CD4-positive, alpha-beta T cell treated with Interleukin-10 for 1 hour (primary cell): ENCODE measurements at places on chromosomes 12 and 14.

DNA sequence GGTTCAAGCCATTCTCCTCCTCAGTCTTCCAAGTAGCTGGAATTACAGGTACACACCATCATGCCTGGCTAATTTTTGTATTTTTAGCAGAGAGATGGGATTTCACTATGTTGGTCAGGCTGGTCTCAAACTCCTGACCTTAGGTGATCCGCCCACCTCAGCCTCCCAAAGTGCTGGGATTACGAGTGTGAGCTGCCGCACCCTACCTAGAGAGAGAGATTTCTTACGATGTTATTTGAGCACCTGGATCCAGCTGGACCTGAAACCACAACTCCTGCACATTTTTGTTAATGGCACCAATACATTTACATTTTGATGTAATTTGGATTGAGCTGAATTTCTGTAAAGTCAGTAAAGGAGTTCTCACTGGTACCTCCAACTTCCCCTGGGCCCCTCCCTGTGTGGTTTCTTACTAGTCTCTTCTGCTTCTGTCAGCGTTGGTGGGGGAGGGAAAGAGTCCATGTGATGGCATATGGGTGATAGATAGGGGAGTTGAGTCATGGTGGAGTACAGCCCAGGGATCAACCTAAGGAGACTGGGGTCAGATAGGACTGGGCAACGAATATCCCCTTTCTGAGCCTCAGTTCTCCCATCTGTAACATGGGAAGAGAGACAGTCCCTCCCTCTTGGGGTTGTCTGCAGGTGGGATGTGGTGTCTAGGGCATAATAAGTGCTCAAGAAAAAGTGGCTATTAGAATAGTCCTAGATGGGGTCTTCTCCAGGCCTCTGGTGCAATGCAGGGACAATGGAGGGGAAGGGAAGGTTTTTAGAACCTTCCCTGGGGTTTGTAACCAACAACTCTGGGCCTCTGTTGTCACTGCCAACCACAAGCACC is 83.3 kb upstream of the MED13L start:
- no peak for DNase-seq

DNA sequence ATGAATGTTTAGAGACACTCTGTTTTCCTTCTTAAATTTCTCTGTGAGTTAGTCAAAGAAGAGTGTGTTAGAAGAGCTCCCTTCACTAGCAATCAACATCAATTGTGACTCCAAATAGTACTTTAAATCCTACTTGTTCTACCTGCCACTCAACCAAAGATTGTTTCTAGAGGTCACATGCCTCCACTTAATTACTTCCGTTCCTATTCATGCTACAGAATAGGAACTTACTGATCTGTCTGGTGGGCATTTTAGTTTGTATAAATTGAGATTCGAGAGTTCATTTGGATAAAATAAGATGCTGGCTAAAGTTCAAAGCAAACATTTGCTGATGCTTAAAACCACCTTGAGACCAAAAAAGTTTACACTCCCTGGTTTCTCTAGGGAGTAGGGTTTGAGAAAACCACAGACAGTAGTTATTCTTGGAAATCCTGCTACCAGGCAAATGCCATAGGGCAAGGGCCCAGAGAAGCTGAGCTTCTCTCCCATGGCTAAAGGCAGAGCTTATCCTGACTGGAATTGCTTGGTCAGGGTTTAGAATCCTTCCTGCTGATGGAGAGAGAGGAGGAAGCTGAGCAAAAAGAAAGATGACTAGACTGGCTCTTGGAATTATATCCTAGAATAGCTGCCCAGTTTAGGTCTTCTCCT is 389.6 kb upstream of the ATP2B1 start:
- DNase-seq = no peak

DNA sequence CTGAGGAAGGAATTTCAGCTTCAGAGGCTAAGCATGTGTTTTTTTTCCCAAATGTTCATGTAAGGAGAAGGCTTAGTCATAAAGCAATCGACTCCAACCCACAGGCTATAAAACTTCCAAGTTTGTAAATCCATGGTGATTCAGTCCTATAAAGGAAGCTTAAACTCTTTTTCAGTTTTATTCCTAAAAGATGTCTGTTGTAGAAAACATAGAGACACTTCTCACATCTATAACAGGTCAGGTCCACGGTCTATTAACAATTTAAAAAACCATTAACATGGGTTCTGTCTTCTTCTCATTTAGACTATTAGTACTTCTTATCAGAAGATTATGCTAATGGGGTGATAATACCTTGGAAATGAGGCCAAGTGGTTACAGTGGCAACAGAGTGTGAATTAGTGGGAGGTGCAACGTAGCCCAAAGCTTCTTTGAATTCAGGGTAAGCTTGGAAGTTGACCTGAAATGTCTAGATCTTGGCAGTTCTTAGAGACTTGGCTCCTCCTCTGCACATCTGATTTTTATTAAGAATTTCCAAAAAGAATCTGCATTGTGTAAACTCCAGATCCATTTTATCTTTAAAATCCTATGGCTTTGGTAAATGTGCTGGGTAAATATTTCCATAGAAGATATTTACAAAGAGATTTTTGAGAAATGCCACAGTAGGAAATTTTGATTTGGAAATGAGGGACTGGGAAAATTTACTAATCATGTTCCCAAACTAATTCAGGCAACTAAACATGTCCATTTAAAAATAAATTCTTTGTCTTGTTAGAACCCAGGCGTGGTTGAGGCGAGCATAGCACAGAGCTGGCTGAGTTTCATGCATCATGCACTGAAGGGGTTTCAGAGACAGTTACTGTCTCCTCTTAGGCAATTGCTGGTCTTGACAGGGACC is 86.4 kb downstream of the EML1 start:
- DNase-seq = no peak

DNA sequence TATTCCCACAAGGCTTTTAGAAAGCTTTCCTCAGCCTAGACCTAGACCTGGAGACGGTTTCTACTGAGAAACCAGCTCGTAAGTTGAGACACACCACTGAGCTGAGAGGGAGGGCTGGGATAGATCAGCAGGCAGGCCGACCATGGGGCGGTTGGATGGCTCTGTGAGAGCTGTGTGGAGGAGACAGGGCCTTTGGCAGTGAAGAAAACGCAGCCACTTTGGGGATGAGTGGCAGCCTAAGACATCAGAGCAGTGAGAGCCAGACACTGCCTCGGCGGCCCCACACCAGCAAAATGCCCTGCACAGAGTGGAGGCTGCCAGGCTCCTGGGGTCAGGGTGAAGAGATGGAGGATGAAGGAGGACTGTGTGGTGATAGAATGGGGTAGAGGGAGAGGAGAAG is 46.0 kb downstream of the CACNA2D4 start:
- no peak for DNase-seq

GRCh38 chr12:52663420-52663819 is 11.4 kb upstream of the KRT2 start:
- DNase-seq = no peak
